SJCRH30 (cell line): ENCODE measurements at places on chromosomes 7 and 10. TPM values are rescaled to one million over a fixed set of nuclear protein-coding genes. Genes with fewer than 3 reads are reported as not detected.

CHN2 gene
- 3.5 and 4.7 TPM in 2 replicates for total RNA-seq

CALCR gene
- total RNA-seq = 1.3 and 1.9 TPM in 2 replicates

MALRD1 gene
- not detected in 2 replicates for total RNA-seq

DNA sequence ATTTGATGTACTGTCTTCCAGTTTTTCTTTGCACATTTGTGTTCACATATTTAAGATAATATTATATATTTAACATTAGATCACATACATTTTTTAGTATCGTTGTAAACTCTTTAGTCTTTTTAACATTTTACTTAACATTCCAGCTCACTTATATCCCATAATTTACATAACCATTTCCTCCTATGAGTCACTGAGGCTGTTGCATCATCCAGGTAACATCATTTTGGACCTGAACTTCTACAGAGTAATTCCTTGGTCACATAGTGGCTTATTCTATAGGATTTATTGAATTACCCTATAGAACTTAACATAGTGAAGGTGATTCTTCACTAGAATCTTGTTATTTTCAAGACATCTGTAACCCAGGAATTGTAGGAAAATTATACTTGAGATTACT, 194.4 kb downstream of the POU6F2 start:
- no peak for DNase-seq
- H3K27me3 ChIP-seq = no peaks in the 10 kb centered on the region
- H3K27ac ChIP-seq = no peak overlapping the region
- no peak overlapping the region for H3K4me3 ChIP-seq
- H3K4me1 ChIP-seq = no peaks in the 10 kb centered on the region
- H3K36me3 ChIP-seq = no peaks in the 10 kb centered on the region

DNA sequence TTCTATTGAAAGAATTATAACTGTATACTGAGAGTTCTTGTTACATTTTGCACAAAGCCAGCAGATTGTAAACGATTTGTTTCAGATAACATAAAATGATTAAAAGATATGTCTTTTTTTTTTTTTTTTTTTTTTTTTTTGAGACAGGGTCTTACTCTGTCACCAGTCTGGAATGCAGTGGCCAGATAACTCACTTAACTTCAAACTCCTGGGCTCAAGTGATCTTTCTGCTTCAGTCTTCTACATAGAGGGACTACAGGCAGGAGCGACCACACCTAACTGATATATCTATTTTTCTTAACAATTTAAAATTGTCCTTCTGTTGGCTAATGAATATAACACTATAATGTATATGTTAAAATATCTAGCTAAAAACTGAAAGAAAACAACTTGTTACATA, 317.3 kb upstream of the CACNA2D1 start:
- H3K4me3 ChIP-seq = no peak overlapping the region
- H3K36me3 ChIP-seq = no peaks in the 10 kb centered on the region
- H3K27me3 ChIP-seq = no peaks in the 10 kb centered on the region

DNA sequence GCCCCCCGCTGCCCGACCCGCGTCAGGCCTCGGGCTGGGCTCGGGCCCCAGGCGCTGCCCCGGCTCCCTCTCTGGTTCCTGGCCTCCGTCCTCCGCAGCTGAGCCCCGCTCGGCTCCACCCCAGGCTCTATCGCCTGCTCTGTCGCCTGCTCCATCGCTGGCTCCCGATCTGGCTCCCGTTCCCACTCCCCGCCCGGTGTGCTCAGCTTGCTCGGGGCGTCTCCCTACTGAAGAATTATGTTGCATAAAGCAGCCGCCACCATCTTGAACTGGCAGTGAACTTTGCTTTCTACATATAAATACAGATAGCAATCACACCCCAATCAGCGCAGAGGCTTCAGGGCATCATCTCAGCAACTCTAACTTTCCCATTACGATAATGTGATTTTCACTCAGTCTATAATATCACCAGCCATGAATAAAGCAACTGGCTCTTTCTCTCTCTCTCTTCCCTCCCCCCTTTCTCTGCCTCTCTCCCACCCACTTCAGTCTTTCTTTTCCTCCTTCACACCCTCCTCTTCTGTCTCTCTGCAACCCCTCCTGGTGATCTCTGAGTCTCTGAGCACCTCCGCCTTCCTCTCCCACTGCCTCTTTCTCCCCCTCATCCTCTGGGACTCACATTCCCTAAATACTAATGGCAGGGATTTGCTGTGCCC, 43.3 kb upstream of the BTRC start:
- H3K27ac ChIP-seq = peak overlapping the region; percentile 69
- peak overlapping the region; percentile 63 for H3K4me3 ChIP-seq
- no peaks in the 10 kb centered on the region for H3K27me3 ChIP-seq
- H3K36me3 ChIP-seq = no peaks in the 10 kb centered on the region
- peaks cover 17% of the 10 kb centered on the region for H3K4me1 ChIP-seq

GRCh38 chr10:123522702-123523312, 143.3 kb upstream of the GPR26 start:
- H3K27ac ChIP-seq = no peak overlapping the region
- H3K4me3 ChIP-seq = no peak overlapping the region
- no peaks in the 10 kb centered on the region for H3K27me3 ChIP-seq
